ENCODE measurements at places on chromosomes 5 and 9.

DNA sequence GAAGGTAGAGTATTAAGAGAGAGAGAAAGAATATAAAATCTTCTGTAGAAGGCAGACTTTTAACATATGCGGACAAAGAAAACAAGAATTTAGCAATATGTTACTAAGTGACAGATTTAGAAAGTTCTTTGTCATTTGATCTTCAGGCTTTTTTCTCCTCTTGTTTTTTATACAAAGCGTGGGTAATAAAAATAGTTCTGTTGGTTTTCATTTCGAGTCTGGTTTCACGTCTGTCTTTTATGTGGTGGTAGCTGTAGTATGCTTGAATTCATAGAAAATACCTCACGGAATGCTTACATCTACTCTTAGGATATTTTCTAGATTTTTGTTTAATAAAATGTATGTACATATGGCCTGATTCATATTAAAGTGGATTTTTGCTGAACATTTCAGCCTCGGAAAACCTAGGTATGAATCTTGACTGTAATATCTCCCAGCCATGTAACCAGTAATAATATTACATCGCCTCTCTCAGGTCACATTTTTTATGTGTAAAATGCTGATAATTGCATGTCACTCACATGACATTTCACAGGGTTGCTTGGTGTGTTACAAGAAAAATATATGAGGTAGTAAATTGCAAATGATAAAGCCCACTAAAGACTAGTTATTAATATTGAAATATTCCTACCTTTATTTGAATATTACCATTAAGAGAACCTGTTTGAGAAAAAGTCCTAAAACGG, 72.5 kb upstream of the TAF11L2 start:
- DNase-seq, result no peak

- DNase-seq, result no peak
Measured at GRCh38 chr5:180340856-180341255, 12.3 kb downstream of the GFPT2 start.

DNA sequence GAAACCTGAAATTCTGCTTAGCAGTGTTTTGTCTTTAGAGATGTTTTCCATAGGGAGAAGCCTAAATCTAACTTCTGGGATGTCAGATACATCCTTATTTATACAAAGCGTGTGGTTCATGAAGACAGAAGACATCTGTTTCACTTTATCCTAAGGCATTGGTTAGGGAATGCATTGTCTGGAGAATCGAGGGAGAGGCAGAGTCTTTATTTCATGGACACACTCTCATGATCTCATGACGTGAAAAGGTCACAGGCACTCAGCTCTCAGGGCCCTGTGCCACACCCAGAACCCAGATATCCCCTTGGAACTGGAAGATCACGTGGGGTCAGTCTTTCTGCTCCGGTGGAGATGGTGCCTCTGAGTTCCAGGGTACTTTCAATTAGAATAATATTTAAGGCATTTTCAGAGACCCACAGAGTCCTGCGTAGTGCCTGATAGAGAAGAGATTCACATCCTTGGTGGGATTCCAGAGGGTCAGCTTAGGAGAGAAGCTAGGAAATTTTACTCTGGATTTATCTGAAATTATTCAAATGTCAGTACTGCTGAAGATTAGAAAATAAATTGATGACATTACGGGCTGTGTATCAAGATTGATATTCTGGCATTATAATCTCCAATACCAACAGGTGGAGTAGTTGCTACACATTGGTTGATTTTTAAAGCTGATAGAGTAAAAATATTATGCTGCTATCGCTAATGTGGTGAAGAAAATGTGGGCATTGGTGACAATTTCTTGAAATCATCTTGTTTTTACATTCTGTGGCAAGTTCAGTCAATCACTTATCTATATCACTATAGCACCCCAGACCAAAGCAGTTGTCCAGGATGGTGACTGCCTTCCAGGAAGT, 378.3 kb downstream of the MTRR start:
- DNase-seq, result no peak

DNA sequence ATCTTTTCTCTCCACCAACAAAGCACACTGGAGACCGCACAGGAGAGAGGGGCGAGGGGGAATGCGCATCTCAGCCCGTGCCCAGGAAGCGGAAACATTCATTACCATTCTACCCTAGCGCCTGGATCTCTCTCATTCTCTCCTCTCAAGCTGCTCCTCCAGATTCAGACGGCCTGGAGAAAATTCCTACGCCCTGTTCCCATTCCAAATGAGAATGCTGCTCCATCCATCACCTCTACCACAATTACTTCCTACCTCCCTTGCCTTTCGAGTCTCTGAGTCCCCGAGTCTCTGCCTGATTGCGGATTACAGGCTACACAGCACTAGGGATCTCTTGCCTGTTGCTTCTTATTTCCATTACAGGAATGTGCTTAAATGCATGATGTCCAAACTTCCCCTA, 6.7 kb downstream of the DDX31 start:
- DNase-seq, result no peak

- DNase-seq, result no peak
Measured at GRCh38 chr5:162209005-162209605, 141.5 kb downstream of the GABRG2 start.

DNA sequence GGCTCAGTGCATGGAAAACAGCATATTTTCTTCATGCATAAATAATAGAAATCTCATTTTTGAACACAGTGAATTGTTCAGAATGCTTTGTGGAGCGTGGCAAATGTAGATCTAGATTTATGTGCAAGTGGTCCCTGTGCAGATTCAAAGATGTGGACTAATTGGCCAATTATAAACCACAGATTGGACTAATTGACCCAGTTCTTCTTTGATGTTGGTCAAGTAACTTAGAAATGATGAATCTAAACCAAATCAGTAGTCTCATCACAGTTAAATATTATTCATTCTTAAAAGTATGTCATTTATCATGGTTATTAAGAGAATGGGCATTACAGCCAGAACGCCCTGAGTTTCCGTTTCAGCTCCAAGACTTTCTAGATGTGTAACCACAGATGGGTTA, 11.7 kb upstream of the PDE4D start:
- no peak for DNase-seq

GRCh38 chr9:28539434-28540070, 966.3 kb upstream of the C9orf72 start:
- DNase-seq, result no peak

GRCh38 chr5:1958211-1959010, 75.7 kb upstream of the IRX4 start:
- no peak for DNase-seq

DNA sequence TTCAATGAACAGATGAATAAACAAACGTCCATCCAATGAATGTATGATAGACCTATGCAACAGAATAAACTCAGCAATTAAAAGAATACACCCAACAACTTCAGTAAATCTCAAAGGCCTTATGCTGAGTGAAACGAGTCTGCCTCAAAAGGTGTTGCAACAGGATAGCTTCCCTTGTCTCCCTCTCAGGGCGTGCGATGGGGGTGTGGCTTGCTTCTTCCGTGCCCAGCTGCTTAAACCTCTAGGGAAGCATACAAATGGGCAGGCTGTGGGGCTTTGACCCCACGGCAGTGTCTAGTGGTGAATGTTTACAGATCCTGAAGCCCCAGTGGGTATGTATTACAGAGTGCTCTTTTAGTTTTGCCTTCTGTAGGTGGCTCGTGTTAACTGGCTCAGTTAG, 87.0 kb upstream of the CCL21 start:
- DNase-seq, result no peak

DNA sequence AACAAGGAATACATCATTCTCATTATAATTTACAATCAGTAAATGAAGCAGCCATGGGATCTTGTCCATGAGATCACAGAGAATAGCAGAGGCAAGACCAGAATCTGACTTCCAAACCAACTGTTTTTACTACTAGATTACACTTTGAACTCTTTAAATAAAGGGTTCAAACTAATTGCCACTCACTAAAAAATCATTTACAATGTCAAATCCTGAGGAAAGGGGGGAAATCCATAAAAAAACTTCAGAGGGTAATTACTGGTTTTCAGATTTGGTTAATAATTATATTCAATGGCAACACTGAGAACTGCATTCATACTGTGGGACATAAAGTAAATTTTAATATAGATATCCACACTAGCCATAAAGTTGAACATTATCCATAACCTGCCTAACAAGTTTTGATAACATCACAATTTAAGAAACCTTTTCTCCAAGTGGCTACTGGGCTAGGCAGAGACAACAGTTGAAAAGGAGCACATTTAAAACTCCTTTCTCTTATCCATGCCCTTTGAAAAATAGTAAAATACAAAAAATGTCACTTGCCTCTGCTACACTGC, 15.9 kb downstream of the PLPP1 start:
- DNase-seq, result no peak

DNA sequence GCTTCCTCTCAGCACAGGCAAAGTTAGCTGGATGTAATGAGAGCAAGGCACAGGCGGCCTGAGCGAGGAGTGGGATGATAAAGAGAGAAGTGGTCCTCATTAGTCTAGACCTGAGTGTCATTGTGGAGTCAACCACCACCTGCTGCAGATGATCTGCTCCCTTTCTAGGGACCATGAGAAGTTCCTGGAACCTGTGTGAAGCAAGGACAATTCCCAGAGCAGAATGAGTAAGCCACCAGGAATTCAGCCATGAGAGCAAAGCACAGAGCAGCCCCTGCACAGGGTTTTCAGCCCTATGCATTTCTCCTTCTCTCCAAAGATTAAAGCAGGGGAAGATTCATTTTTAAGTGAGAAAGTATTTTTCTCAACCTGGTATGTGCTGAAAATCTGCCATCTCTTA, 146.8 kb upstream of the SPEF2 start:
- no peak for DNase-seq

DNA sequence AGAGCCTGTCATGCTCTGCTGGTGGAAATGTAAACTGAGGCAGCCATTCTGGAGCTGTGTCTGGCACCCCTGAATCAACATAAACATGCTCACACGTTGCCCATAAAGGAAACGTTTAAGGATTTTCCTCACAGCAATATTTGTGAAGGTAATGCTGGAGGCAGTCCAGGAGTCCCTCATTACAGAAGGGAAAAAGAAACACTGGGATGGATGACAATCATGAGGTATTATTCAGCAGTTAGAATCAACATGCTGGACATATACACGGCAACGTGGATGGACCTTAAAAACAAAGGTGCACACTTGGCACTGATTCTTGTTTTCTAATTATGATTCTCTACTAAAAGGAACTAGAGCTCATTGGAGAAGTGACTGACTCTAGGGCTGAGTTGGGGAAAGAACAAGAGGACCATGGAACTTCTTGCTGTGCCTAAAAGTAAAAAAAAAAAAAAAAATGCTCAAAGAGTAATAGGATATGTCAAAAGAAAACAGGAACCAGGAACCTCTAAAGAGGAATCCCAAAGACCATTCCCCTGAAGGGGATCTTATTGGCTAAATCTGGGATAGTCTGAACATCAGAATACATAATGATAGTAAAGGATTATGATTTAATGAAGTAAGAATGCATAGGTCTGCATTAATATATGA, 18.6 kb downstream of the B4GALT1 start:
- DNase-seq, result no peak

DNA sequence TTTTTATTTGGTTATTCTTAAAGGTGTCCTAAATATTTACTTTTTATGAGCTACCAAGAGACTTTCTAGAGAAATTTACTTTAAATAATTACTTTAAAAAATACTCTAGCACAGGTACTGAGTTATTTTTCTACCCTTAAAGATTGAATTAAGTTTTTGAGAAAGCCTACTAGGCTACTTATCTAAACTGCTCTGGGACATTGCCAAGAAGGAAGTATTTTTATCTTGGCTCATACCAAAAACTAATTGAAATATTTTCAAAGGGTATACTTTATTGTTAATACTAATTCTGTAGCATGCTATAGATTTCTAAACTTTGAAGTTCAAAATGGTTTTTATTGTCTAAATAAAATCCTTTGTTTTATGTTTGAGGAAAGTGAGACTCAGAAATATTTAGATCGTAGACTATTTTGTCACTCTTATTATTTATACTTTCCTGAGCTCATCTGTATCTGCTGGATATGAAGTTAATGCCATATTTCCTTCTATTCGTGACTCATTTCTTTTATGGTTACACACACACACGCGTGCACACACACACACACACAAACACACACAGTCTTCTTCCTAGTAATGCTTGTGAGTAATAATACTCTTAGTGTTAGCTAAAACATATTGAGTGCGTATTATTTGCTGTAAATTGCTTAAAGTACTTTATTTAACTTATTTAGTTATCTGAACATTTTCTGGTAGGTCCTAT, 89.5 kb downstream of the MAN2A1 start:
- no peak for DNase-seq

GRCh38 chr9:78046112-78046511, 14.5 kb upstream of the GNAQ start:
- DNase-seq, result no peak

- DNase-seq, result no peak
Measured at GRCh38 chr5:139391570-139392323, 2.0 kb upstream of the MZB1 start.

DNA sequence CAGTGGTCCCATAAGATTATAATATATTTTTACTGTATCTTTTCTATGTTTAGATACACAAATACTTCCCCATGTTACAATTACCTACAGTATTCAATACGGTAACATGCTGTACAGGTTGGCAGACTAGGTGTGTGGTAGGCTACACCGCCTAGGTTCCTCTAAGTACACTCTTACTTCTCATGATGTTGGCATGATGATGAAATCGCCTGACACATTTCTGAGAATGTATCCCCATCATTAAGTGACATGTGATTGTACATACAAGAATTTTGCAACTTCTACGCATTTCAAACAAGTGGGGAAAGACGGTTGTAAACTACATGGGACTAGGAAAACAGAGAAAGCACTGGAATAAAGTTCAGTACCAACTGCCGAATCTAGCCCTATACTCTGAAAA, 53.3 kb downstream of the SETX start:
- DNase-seq, result no peak

DNA sequence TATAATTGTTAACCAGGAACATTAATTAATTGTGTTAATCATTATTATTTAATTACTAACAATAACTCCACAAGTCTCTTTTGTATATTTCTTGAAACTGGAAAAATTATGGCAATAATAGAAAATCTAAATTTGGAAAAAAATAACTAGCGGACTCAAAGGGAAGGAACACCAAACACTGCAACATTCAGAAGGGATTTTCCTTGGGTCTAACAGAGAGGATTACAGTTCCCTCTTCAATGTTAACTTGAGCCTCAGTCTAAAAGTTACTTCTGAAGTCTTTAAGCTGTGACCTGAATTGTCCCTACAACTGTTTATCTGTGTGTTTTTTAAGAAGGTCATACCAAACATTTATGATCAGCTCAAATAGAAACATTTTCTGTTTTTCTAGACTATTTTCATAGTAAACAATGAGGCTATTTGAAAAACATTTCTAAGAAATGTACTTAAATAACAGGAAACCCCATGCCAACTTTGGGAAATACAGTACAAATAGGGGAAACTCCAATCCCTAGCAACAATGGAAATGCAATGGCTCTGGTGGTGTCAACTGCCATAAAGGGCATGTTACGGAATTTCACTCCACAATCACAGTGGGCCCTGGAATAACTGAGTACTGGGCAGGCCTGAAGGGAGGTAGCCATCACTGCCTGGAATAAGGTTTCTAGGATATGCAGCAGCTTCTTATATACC, 61.2 kb downstream of the MCTP1 start:
- DNase-seq, result no peak

DNA sequence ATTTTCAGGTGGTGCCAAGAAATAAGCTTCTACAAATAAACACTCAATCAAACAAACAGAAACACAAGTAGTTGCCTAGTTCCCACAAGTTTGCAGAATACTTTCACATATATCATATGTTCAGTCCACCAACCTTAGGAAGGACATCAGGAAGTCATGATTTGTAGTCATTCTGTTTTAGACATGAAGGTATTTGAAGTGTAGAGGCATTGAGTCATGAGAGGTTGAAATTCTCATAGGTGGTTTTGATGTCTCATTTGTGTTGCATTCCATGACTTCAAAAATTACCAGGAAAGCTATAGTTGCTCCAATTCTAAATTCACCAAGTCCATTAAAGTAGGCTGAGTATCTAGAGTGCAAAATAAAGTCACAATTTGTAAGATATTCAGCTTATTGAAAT, 159.0 kb downstream of the KCTD16 start:
- DNase-seq, result no peak
